Naive thymus-derived CD8-positive, alpha-beta T cell (primary cell): ENCODE measurements at places on chromosomes 5 and 9. TPM values are rescaled to one million over a fixed set of nuclear protein-coding genes. Genes with fewer than 3 reads are reported as not detected.
A peak's percentile ranks its signal among the peaks of the same experiment; 100 is the strongest.

DNA sequence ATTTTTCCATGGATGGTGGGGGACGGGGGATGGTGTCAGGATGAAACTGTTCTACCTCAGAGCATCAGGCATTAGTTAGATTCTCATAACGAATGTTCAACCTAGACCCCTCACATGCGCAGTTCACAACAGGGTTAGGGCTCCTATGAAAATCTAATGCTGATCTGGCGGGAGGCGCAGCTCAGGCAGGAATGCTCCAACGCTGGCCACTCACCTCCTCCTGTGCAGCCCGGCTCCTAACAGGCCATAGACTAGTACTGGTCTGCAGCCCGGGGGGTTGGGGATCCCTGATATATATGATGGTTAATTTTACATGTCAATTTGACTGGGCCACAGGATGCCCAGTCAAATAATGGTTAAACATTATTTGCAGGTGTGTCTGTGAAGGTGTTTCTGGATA is 199.0 kb upstream of the NR4A3 start:
- H3K27me3 ChIP-seq, result no peaks in the 10 kb centered on the region
- H3K4me1 ChIP-seq, result peaks cover 2% of the 10 kb centered on the region
- H3K27ac ChIP-seq, result no peak overlapping the region
- DNase-seq, result no peak
- H3K4me3 ChIP-seq, result no peak overlapping the region

DNA sequence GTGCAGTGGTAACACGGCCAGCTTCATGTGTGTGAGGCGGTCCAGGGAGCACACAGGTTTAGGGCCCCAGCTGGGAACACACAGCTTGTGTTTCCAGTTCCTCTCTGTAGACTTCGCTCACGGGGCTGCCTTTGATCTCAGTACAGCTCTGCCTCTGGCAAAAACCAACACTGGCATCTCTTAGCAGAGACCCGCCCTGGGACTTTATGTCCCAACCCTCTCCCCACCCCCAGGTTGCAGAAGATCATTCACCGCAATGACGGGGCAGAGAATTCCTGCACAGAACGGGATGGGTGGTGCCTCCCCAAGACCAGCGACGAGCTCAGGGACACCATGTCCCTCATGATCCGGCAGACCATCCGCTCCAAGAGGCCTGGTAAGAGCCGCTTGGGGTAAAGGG is 5.2 kb upstream of the CEL start:
- H3K27ac ChIP-seq, result peak overlapping the region; percentile 68
- H3K27me3 ChIP-seq, result no peaks in the 10 kb centered on the region
- H3K4me3 ChIP-seq, result no peak overlapping the region
- peaks cover 58% of the 10 kb centered on the region for H3K4me1 ChIP-seq
- H3K36me3 ChIP-seq, result peaks cover 16% of the 10 kb centered on the region

DNA sequence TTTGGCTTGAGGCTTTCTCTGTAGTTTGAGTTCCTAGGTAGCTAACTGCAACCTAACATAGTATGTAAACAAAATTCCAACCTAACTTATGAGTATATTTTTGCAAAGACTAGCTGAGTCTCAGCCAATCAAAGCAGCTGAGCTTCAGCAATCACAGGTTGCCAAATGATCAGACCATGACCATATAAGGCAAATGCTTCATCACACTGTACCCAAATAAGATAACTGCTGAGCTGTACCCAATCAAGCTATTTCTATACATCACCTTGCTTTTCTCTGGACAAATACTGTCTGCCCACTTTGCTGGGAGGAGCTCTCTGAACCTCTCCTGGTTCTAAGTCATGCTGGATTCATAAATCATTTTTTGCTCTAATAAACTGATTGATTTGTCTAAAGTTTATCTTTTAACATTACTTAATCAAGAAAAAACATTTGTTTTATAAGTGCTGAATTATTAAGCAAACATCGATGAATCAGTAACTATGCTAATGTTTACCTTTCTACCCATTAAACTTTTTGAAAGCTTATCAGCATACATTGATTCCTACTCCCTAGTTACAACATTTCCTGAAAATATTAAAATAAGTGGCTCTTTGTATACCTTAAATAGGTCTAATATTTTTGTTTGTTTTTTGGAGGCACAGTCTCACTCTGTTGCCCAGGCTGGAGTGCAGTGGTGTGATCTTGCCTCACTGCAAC is 129.7 kb upstream of the PCA3 start:
- H3K36me3 ChIP-seq, result no peaks in the 10 kb centered on the region
- H3K4me3 ChIP-seq, result no peak overlapping the region
- H3K27ac ChIP-seq, result no peak overlapping the region

DNA sequence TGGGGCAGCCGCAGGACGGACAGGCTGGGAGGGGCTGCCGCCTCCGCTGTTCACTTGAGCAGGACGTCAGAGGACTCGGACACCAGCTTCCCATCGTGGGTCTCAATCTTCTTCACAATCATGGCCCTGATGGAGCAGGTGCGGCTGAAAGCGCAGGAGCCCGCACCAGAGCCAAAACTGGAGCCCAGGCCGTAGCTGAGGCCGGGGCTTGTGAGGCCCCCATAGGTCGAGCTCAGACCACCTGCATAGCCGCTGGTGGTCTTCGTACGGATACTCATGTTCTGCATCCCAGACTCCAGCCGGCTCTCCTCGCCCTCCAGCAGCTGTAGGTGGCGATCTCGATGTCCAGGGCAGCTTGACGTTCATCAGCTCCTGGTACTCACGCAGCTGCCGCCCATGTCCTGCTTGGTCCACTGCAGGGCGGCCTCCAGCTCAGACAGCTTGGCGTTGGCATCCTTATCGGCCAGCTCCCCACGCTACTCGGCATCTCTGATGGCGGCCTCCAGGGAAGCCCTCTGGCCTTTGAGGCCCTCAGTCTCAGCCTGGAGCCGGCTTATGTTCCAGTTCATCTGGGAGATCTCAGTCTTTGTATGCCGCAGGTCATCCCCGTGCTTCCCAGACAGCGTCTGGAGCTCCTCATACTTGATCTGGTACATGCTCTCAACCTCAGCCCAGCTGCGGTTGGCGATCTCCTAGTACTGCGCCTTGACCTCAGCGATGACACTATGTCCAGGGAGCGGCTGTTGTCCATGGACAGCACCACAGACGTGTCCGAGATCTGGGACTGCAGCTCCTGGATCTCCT is 43.7 kb upstream of the DEPDC1B start:
- H3K27me3 ChIP-seq, result peaks cover 4% of the 10 kb centered on the region
- no peak for DNase-seq
- no peak overlapping the region for H3K4me3 ChIP-seq
- no peak overlapping the region for H3K27ac ChIP-seq
- no peaks in the 10 kb centered on the region for H3K4me1 ChIP-seq

- H3K27ac ChIP-seq, result no peak overlapping the region
- H3K4me3 ChIP-seq, result no peak overlapping the region
- H3K4me1 ChIP-seq, result no peaks in the 10 kb centered on the region
- H3K27me3 ChIP-seq, result no peaks in the 10 kb centered on the region
Observed at GRCh38 chr5:120518581-120518980, 54.5 kb downstream of the PRR16 start.

- no peaks in the 10 kb centered on the region for H3K4me1 ChIP-seq
- H3K27ac ChIP-seq, result no peak overlapping the region
- no peak for DNase-seq
- H3K4me3 ChIP-seq, result no peak overlapping the region
- H3K36me3 ChIP-seq, result no peaks in the 10 kb centered on the region
- peaks cover 7% of the 10 kb centered on the region for H3K27me3 ChIP-seq
Observed at GRCh38 chr5:135569755-135570452, 8.9 kb downstream of the CXCL14 start.

The NR5A1 gene
- total RNA-seq, result not detected

DNA sequence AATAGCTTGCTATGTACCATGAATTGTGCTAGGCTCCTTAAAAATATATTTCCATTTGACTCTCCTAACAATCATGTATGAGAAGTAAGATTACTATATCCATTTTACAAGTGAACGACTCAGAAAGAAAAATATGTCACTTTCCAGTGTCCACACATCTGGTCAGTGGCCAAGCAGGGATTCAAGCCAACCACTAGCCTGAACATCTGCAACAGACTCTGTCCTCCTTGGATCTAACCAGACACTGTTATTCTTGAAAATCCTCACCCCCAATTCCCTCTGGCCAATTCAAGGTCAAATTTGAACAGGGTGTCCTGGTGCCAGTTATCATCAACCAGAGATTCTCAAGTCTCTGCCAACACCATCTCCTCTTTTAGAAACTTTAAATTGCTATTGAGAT is 344.1 kb upstream of the WWC1 start:
- H3K27me3 ChIP-seq, result no peaks in the 10 kb centered on the region
- no peak overlapping the region for H3K27ac ChIP-seq
- no peaks in the 10 kb centered on the region for H3K36me3 ChIP-seq
- peaks cover 2% of the 10 kb centered on the region for H3K4me1 ChIP-seq
- DNase-seq, result no peak
- H3K4me3 ChIP-seq, result no peak overlapping the region

The TAS2R1 gene
- total RNA-seq, result not detected

The PCDHA1 gene
- not detected for total RNA-seq

The PCDHGA7 gene
- 0.33 TPM for total RNA-seq

GRCh38 chr5:156423597-156423996 is 96.6 kb downstream of the SGCD start:
- no peaks in the 10 kb centered on the region for H3K4me1 ChIP-seq
- no peak overlapping the region for H3K4me3 ChIP-seq
- no peak for DNase-seq

- no peak overlapping the region for H3K4me3 ChIP-seq
- H3K27ac ChIP-seq, result no peak overlapping the region
- DNase-seq, result no peak
- H3K27me3 ChIP-seq, result no peaks in the 10 kb centered on the region
- no peaks in the 10 kb centered on the region for H3K36me3 ChIP-seq
- H3K4me1 ChIP-seq, result no peaks in the 10 kb centered on the region
Observed at GRCh38 chr5:178368274-178368673, 135.7 kb upstream of the PHYKPL start.

DNA sequence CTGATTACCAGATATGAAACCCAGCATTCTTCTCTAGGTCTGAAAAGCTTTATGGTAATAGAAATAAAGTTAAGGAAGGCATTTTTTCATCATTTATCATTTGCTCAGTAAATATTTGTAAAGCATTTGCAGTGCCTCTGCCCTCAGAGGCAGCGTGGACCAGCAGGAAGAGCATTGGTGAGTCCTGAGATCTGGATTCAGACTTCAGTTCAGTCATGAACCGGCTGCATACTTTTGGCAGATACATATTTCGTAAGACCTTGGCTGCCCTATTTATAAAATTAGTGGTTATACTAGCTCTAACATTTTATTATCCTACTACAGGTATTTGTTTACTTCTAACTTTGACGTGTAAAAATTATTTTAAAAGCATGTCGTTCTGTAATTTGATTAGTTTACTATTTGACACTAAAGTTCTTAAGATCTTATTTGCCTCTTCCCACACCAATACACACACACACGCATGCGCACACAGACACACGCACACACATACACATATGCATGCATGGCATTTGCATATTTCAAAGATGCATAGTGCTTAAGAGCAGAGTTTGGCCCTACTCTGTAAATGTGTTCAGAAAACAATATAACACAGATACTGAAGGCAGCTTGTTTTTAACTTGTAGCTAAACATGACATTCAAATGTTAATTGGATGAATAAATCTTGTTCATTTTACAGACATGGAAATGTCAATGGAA is 101.9 kb downstream of the RPS23 start:
- H3K4me3 ChIP-seq, result no peak overlapping the region
- DNase-seq, result no peak
- H3K36me3 ChIP-seq, result peaks cover 10% of the 10 kb centered on the region
- H3K4me1 ChIP-seq, result peaks cover 2% of the 10 kb centered on the region
- H3K27me3 ChIP-seq, result no peaks in the 10 kb centered on the region

DNA sequence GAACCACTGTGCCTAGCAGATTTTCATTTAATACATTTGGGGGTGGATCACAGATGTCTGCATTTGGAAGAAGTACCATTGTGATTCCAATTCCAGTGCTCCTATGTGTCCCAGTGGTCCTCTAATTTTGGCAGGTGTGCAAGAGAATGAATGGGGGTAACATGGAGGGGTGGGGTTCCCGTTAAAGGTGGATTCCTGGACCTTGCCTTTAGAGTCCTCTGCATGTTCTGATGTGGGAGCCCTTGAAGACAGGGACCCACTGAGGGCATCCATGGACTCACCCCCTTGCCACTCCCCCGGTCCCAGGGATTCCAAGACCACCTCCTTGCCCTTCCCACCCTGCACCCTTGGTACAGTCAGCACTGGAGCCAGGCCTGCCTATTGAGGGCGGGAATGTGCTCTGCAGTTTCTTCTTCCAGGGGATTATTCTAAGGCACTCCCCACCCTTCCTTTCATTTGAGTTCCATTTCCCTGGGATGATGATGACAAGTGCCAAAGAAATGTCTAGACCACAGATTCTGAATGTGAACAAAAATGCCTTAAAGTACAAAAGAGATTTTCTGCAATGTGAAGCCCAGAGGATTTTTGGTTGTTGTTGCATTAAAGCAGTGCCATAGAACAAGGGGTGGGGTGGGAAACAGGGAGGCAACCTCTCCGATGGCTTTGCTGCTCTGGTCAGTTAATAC is 119.4 kb upstream of the PTCH1 start:
- DNase-seq, result no peak
- H3K4me1 ChIP-seq, result no peaks in the 10 kb centered on the region
- peaks cover 4% of the 10 kb centered on the region for H3K36me3 ChIP-seq

The RECK gene
- total RNA-seq, result 9.8 TPM

The POMT1 gene
- total RNA-seq, result 48.9 TPM

DNA sequence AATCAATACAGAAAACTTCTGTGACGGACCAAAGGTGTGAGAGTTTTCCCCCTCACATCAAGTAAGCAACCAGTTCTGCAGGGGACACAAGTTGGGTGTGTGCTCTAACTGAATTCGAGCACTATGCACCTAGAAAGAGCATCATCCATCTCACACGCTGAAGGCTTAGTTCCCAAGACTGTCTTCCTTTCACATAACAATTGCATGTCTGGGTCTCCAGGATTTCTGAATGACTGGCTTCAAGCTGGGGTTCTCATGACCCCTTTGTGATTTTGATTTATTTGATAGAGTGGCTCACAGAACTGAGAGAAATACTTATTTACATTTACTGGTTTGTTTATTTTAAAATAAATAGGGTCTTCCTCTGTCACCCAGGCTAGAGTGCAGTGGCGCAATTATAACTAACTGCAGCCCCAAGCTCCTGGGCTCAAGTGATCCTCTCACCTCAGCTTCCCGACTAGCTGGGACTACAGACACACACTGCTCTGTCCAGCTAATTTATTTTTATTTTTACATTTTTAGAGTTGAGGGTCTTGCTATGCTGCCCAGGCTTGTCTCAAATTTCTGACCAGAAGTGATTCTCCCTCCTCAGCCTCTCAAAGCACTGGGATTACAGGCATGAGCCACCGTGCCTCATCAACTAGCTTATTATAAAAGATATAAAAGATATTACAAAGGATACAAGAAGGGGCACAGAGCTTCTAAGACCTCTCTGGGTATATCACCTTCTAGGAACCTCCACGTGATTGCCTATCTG is 316.7 kb upstream of the CDH12 start:
- H3K4me1 ChIP-seq, result no peaks in the 10 kb centered on the region
- no peak overlapping the region for H3K4me3 ChIP-seq
- no peak for DNase-seq
- no peaks in the 10 kb centered on the region for H3K27me3 ChIP-seq
- no peaks in the 10 kb centered on the region for H3K36me3 ChIP-seq

The QRFP gene
- total RNA-seq, result not detected
